Activated naive CD4-positive, alpha-beta T cell treated with anti-CD3 and anti-CD28 coated beads, Interleukin-2, amount 10 ng/mL, durations not matched to agents 7 days and 5 days (primary cell): ENCODE measurements at places on chromosomes 6 and 20.
A peak's percentile ranks its signal among the peaks of the same experiment; 100 is the strongest.

DNA sequence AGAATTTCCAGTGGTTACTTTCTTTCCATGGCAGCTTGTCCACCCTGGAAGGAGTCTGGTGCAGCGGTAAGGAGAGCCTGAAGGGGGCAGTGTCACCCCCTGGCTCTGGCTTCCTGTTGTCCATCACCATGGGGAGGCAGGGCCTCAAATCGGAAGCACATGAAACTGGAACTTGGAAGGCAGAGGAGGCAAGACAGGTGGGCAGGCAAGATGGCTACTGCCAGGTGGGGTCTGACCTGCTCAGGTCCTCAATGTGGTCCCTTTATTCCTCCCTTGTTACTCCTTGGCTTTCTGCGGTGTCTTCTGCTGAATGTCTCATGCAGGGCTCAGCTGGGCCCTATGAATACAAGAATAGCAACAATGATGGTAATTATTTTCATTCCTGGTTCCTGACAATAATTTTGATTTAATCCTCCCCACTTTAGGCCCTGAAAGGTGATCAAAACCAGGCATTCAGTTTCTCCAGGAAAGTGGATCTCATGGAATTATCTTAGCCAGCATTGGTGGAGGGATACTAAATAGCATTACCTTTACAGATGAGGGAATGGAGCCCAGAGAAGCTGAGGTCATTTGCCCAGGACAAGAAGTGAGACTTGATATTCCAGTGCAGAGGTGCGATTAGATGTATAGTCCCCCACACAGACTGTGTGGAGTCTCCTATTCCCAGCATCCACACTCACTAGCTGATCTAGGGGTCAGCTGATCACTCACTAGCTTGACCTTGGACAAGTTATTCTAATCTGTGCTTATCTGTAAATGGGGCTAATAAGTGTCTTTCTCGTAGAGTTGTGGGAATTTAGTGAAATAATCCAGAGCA lies 17.6 kb upstream of the SNAI1 start:
- no peak overlapping the region for H3K4me3 ChIP-seq
- peak; percentile 43 for DNase-seq
- H3K27me3 ChIP-seq = no peaks in the 10 kb centered on the region
- H3K36me3 ChIP-seq = peaks cover under 1% of the 10 kb centered on the region

DNA sequence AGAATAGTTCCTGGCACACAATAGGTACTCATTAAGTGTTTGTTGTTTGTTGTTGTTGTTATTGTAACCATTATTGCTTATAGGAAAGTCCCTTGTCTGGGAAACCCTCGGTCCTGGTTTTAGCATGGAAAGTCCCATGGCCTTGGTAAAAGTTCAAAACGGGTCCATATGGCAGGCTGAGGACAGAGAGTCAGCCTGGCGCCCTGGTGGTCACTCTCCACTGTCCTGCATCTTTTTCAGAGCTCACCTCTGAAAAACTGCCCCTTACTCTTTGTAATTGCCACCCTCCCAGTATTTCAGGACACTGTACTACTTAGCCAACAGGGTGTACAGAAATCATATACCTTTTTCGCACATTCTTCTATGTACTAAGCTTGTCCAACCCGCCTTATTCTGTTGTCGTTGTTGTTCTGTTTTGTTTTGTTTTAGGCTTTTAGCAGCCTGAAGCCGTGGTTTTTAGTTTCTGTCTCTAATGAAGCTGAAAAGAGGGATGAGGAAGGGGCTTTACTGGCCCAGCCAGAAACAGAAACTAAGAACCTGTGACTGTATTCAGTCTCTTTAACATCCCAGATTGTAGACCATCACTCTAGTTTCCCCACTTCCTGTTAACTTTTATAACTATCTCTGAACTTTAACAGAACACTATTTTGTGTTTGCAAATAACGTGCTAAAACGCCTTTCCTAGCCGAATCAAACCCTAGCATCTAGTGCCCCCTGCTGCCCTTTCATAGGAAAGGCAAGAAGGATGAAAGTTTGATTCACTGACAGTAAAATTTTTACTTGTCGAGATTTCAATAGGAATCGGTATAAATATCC lies 7.6 kb upstream of the TMEM14A start:
- no peaks in the 10 kb centered on the region for H3K27me3 ChIP-seq
- H3K4me3 ChIP-seq = no peak overlapping the region
- H3K36me3 ChIP-seq = peaks cover 3% of the 10 kb centered on the region
- DNase-seq = peak; percentile 75

DNA sequence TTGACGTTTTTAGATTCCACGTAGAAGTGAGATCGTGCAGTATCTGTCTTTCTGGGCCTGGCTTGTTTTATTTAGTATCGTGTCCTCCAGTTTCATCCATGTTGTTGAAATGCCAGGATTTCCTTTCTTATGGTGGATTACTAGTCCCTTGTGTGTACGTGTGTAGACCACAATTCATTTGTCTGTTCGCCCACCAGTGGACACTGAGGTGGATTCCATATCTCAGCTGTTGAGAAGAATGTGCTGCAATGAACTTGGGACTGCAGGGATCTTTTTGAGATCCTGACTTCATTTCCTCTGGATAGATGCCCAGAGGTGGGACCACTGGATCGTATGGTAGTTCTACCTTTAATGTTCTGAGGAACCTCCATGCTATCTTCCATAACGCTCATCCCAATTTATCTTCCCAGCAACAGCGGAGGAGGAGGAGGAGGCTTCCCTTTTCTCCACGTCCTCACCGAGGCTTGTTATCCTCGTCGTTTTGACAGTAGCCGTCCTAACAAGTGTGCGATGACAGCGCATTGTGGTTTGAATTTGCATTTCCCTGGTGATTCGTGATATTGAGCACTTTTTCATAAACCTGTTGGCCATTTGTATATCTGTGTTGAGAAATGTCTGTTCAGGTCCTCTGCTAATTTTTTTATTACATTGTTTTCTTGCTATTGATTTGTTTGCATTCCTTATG lies 62.4 kb downstream of the CDH4 start:
- H3K27me3 ChIP-seq = no peaks in the 10 kb centered on the region
- H3K36me3 ChIP-seq = no peaks in the 10 kb centered on the region
- H3K4me3 ChIP-seq = no peak overlapping the region
- DNase-seq = no peak
- H3K4me1 ChIP-seq = no peaks in the 10 kb centered on the region

DNA sequence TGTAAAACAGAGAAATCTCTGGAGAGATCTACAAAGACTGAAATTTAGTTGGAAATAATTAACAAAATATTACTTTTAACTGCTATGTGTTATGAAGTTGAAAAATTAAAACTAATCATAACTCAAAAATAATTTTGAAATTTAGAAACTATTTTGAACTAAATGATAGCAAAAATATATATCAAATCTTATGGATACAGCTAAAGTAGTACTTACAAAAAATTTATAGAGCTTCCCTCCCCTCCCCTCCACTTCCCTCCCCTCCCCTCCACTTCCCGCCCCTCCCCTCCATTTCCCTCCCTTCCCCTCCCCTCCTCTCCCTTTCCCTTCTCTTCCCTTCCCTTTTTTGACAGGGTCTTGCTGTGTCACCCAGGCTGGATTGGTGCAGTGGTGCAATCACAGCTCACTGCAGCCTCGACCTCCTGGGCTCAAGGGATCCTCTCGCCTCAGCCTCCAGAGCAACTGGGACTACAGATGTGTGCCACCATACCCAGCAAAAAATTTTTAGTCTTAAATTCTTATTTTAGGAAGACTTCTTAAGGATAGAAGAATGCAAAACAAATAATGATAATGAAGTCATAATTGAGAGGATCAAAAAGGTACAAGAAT lies 87.2 kb upstream of the RGS17 start:
- H3K4me3 ChIP-seq = no peak overlapping the region
- H3K27ac ChIP-seq = no peak overlapping the region
- no peaks in the 10 kb centered on the region for H3K4me1 ChIP-seq
- no peak for DNase-seq

- no peak for DNase-seq
- H3K27me3 ChIP-seq = no peaks in the 10 kb centered on the region
- no peaks in the 10 kb centered on the region for H3K36me3 ChIP-seq
Measured at GRCh38 chr6:65416621-65417020, 290.4 kb downstream of the EYS start.

DNA sequence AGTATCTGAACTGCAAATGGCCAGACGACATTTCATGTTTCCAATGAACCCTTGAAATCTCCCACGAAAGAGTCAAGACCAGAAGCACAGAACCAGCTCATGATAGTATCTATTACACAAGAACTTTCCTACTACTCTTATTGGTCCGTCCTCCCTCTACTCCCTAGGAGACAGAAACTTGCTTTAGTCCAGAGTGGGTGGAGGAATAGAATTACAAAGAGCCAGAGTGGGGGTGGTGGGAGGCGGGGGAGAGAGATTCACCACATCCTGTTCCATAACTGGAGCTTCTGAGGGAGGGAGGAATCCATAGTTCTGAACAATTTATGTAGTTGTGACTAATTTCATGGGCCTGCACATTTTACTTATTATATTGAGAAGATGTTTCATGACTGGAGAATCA lies 18.5 kb upstream of the WFDC10A start:
- H3K4me3 ChIP-seq = no peak overlapping the region
- no peak for DNase-seq
- no peaks in the 10 kb centered on the region for H3K27me3 ChIP-seq
- H3K27ac ChIP-seq = no peak overlapping the region

DNA sequence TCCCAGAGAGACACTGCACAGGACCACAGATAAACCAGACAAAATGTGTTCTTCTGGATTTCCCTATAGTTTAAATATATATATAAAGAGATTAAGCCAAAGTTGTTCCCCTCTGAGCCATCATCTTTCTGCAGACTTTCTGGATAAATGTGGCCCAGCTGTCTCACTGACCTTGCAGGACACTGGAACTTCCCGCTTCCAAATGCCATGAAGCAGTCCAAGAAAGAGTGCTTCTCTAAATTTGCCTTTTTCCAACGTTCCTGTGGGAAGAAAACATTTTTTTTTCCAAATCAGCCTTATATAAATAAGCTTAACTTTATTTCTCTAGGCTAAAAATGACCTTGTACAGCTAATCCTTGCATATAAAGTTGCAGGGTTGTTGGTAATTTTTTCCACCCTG lies 65.7 kb downstream of the CYP39A1 start:
- DNase-seq = no peak
- H3K36me3 ChIP-seq = no peaks in the 10 kb centered on the region
- peaks cover 9% of the 10 kb centered on the region for H3K27me3 ChIP-seq
- H3K4me3 ChIP-seq = no peak overlapping the region
- H3K4me1 ChIP-seq = no peaks in the 10 kb centered on the region

- no peak overlapping the region for H3K4me3 ChIP-seq
- peaks cover 18% of the 10 kb centered on the region for H3K27me3 ChIP-seq
- DNase-seq = no peak
Measured at GRCh38 chr6:44470115-44470464, 82.6 kb downstream of the CDC5L start.

DNA sequence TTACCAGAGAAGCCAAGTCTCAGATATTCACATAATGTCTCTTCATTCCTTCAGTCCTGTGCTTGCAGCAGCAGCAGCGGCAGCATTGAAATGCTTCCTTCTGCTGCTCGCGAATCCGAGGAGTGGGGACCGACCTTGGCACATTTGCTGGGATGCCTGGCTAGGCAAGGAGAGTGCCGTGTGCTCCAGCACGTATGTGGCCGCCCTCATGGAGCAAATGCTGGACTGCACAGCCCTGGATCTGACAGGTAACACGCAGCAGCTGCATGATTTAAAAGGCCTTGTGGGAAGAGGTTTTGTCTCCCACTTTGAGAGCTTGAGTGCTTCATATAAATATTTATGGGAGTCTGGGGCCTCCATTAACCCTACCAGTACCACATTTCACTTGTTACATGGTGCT lies 9.9 kb downstream of the MAFB start:
- no peak for DNase-seq
- H3K4me1 ChIP-seq = no peaks in the 10 kb centered on the region
- H3K36me3 ChIP-seq = no peaks in the 10 kb centered on the region
- H3K27ac ChIP-seq = no peak overlapping the region
